ENCODE measurements at places on chromosomes 11 and 22. TPM values are rescaled to one million over a fixed set of nuclear protein-coding genes. Genes with fewer than 3 reads are reported as not detected.

- DNase-seq, result no peak
These were observed 144.4 kb upstream of the SESN3 start for GRCh38 chr11:95375451-95375850.

- peak; percentile 36 for DNase-seq
These were observed 138.1 kb downstream of the SLC1A2 start for GRCh38 chr11:35281169-35281688.

DNA sequence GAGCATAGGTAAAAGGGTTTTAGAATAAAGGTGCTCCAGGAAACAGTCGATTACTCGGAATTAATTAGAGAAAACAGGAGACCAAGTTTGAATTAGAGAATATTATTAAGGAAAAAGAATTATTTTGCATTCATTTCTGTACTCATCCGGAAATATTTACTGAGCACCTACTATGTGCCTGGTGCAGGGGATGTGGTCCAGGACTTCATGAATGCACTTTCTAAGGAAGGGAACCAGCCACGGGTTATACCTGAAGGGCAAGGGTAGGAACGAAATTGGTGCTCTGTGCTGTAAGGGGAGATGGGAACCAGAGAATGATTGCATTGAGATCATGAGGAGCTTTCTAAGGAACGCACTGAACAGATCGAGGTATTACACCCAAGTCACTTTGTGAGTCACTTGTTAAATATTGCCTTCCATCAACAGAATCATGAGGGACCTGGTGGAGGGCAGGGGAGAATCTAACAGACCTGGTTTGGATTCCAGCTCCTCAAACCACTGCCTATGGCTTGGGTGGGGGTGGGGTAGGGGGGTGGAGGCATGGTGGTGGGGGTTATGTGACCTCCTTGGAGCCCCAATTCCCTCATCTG is 40.9 kb downstream of the C11orf96 start:
- DNase-seq, result no peak

DNA sequence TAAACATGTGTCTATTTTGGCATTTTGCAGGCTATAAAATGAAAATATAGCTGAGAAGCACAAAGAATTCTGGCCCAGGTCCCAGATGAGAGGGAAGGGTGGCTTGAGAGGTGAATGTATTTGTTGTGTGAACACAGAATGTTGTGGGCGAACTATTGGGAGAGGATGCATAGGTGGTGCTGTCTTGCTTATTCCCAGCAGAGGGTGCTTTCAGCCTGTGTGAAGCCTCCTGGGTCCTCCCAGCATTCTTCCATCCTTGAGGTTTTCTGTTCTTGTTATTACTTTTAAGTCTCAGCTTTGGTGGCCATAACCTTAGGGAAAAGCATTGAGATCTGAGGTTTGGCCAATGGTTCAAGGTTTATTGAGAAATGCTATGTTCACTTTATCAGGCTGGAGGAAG is 108.7 kb upstream of the SNX19 start:
- no peak for DNase-seq

Gene THY1
- 25.1 TPM for total RNA-seq

Gene HOATZ
- not detected for total RNA-seq

Gene KDM4D
- total RNA-seq, result 0.59 TPM

Gene KCNC1
- 0.30 TPM for total RNA-seq

Gene PRRG4
- 11.2 TPM for total RNA-seq

Gene SYTL2
- total RNA-seq, result 40.4 TPM

Gene OR6X1
- total RNA-seq, result not detected

Gene TTC36
- total RNA-seq, result 0.79 TPM
